ENCODE measurements at places on chromosomes 6 and 20. TPM values are rescaled to one million over a fixed set of nuclear protein-coding genes. Genes with fewer than 3 reads are reported as not detected.

The LIN28B gene
- total RNA-seq: not detected

The PFDN4 gene
- 72.2 TPM for total RNA-seq

DNA sequence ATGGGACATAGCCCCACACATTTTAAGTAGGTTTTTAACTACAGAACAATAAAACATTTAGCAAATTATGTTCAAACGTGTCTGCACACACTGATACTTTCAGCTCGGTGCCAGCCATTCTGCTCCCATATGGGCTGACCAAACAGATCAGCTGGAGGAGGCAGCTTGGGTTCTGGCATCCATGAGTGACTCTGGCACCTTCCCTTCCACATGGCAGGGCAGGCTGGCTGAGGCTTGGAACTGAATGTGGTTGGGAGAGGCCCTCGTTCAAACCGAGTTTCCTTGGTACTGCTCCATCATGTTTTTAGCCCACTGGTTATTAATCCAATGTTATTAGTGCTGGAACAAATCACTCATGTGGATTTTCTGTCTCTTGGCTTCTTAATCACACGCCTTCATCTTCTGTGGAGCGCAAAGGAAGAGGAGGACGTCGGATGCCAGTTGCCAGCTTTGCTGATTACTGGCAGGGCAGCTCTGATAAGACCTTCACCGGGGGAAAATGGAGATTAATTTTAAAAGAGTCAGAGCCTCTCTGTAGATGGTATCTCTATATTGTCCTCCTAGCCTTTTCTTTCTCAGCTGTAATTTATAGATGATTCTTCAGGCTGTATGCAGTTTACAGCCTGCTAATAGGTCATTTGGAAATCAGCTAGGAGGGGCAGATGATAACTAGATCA is 93.1 kb upstream of the TIAM2 start:
- DNase-seq: no peak

The CST7 gene
- total RNA-seq: 117 TPM

The TENT5A gene
- total RNA-seq: 0.90 TPM

The LY6G5C gene
- 4.9 TPM for total RNA-seq

- no peak for DNase-seq
Observed at GRCh38 chr20:11716239-11716944, 201.3 kb upstream of the BTBD3 start.

DNA sequence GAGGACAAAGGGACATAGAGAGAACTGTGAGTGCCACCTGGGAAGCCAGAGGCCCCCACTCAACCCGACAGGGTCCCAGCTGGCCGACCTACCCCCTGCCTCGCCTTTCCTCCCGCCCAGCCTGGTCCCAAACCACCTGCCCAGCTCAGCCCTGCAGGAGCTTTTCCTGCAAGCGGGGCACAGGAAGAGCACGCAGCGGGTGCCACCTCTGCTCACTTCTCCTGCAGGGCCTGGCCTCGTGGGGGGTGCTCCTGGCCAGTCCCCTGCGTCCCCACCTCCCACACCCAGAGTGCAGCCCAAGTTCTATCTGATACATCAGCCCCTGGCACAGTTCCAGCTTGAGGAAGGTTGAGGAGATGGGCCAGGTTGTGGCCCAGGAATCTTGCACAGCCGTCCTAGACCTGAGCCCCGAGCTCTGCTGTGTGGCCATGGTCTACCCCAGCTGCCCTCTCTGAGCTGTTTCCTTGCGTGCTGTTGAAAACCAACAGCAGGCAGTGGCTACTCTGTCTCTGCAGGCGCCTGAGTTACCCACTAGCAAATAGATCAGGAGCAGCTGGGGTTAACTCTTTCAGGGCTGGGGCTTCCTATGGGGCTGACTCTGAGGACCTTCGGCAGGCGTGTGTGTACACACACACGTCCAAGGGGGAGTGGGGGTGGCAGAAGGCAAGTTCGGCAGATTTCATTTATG is 1.7 kb downstream of the NECAB3 start:
- DNase-seq: no peak

The MTRF1L gene
- total RNA-seq: 20.6 TPM

The PDE10A gene
- not detected for total RNA-seq

GRCh38 chr6:68651011-68651985 is 16.2 kb downstream of the ADGRB3 start:
- DNase-seq: no peak

GRCh38 chr20:33796263-33796906 is 14.8 kb upstream of the CHMP4B start:
- DNase-seq: no peak

DNA sequence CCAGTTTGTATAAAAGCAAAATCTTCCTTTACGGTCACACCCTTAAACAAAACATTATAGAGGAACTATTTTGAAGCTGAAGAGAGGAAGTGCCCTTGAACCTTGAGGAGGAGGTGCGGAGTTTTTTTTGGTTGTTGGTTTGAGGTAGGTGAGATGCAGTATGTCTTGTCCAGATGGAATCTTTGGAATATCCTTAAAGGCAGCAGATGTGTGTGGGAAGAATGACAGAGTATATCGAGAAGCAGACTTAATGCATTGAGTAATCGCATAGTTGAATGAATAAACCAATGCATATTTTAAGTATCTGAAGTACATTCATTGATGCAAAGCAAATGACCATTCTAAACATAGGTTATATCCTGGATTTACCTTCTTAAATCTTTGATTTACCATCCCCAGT is 49.9 kb downstream of the AIG1 start:
- peak; percentile 25 for DNase-seq

DNA sequence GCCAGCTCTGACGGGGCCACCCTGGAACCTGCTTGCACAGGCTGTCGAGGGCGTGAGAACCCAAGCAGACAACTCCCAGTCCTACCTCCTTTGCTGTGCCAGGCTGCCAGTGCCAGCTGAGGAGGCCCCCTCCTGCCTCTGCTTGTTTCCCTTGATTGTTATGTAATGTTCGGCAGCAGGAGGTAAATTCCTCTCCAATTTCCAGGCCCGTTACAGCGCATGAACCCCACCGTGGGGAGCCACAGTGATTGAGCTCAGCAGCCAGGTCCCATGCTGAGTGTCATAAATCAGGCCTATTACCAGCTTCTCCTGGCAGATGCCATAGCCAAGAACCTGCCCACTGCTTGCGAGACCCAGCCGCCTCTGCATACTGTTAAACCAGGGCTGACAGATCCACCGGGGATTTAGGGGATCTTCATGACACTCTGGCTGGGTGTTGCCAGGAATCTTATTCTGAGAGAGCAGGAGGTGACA is 320.5 kb downstream of the DHX35 start:
- no peak for DNase-seq

GRCh38 chr6:148348778-148349177 is 6.1 kb downstream of the SASH1 start:
- no peak for DNase-seq

The STXBP5 gene
- total RNA-seq: 28.6 TPM
